MM.1S (cell line): ENCODE measurements at places on chromosomes 4 and X.
A peak's percentile ranks its signal among the peaks of the same experiment; 100 is the strongest.

DNA sequence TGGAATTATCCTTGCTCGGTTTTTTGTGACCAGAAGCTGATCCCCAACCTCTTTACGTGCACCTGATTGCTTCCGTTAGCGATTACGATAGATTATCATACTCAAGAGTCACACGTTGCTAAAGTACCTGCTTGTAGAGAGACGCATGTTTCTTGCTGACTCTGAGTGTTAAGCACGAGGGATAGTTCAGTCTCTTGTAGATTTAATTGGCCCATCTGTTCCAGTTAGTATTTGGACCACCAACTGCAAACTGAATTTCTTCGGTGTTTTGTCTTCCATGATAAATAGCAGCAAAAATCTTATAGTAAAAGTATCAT is 516 bp upstream of the COX18 start:
- no peak for DNase-seq

- no peak for DNase-seq
Observed at GRCh38 chrX:109952050-109952449, 50.9 kb upstream of the TMEM164 start.

DNA sequence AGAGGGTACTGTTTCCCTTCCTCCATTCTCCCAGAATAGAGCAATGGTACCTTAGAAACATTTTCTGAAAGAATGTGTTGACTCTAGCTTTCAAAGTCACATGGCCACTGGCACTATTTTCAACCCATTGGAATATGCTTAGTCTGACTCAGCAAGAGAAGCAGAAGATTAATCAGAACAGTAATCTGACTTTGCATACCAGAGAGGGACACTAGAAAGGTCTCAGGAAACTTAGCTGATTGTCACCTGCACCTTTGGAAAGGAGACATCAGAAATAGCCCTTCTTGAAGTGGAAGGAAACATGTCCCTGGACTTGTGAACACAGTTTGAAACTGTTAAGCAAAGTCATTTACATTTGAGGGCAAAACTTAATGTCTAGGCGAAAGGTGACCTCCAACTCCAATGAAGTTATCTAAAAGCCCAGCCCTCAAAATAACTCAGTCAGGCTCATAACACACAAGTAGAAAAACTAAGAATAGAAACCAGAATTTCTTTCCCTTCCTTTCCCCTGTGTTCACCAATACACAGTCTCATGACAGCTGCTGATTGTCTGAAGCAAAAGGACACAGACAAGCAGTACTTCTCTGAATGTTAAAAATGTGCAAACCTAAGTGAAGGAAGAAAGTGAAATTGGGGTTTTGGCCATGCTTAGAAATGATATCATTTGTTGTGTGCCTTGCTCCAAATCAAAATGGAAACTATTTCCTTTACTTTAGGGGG is 270.8 kb downstream of the GRIA3 start:
- peak; percentile 62 for DNase-seq

DNA sequence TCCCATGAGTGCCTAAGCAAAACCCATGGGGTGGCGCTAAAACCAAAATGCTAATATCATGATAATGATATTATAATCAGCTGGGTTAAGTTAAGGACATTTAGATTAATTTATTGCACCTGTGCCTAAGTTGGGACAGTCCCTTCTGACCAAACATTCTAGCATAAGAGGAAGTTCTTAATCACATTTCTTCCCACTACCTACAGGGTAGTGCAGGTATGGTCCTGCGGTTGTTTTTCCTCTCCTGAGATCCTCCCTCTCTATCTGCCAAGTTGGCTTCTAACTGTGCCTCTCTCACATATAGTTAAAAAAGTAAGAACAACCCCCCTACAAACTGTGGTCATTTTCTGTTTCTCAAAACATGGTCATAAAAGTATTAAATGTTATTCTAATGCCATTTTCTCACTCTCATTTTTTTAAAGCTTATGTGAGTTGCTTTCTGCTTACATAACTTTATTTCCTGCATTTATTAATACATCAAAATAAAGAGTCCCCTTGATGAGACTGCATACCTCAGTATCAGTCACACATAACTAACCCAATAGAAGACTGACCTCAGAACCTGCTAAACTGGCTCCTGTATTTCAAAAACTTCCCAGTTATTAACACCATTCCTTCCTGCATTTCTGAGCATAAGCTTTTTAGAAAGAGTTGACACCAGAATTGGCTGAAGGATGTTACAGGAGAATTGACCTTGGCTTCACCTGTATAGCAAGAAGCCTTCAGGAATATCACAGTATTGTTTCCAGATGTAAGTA is 1332.5 kb downstream of the FSTL5 start:
- DNase-seq = peak; percentile 21

DNA sequence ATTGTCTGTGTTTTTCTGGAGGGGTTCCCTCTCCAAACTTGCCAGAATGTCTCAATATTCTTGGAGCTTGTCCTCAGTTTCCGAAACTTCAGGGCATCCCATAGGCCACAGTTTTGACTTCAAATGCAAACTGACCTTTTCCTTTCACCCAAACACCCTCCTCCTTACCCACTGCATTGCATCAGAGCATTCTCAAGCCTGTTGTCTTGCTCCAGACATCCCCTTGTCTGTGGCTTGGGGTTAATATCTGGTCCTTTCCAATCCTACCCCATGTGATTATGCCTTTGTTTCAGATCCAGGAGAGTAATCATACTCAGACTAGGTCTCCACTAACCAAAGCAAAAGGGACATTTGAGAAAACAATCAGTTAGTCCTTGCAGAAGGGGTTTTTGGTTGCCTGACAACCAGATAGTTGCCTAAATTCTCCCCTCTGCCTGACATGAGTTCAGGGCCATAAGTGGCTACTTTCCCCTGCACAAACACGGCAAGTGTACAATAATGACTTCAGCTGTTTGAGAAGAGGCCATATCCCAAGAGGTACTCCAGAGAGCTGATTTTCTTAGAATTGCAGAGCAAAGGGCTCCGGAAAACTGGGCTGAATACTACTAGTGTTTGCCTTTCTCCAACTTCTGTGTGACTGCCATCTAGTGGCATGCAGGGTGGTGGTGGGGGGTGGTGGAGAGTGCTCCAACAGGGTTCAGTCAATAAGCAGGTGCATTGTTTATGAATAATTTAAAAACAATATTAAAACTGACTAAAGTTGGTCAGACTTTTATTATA is 130.2 kb downstream of the CHRDL1 start:
- DNase-seq = peak; percentile 36

GRCh38 chrX:108412783-108413182 is 25.4 kb downstream of the COL4A6 start:
- DNase-seq = no peak

- DNase-seq = no peak
Observed at GRCh38 chr4:28557755-28558154, 1697.1 kb downstream of the STIM2 start.

GRCh38 chr4:166197166-166197565 is 324.1 kb downstream of the TLL1 start:
- DNase-seq = no peak

DNA sequence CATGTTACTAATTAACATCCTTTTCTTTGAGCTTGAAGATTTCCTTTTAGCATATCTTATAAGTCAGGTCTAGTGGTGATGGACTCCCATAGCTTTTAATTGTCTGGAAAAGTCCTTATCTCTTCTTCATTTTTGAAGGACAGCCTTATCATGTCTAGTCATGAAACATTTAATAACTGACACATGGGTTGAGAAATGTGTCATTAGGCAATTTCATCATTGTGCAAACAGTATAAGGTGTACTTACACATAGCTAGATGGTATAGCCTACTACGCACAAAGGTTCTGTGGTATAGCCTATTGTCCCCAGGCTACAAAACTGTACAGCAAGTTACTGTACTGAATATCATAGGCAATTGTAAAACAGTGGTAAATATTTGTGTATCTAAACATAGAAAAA is 34.5 kb upstream of the ALG13 start:
- no peak for DNase-seq

DNA sequence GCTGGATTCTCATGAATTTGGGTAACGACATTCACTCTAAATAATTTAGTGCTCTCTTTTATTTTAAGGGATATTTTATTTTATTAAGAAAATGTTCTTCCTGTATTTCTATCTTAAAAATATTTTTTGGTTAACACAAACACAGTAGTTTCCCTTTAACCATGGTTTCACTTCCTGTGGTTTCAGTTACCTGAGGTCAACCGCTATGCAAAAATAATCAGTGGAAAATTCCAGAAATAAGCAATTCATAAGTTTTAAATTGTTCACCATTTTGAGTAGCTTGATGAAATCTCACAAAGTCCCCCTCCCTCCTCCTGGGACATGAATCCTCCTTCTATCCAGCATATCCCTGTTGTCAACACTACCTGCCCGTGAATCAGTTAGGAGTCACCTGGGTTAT is 71.4 kb downstream of the GBA3 start:
- peak; percentile 63 for DNase-seq

- no peak for DNase-seq
Observed at GRCh38 chr4:24063731-24064130, 173.9 kb upstream of the PPARGC1A start.

DNA sequence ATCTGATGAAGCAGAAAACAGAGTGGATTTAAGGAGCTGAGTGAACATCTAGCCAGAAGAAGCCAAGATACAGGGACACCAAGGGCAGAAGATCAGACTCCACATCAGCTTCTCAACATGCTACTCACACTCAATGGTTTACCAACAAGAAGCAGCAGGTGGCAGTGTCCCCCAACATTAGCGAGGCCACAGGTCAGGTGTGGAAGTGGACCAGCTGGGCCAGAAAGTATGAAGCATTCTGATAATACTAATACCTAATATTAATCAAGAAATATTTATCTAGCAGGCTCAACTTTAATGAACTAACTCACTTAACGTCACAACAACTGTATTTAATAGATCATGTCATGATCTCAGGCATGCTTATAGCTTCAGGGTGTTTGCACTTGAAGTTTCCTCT is 73.4 kb upstream of the TTC29 start:
- DNase-seq = peak; percentile 67

DNA sequence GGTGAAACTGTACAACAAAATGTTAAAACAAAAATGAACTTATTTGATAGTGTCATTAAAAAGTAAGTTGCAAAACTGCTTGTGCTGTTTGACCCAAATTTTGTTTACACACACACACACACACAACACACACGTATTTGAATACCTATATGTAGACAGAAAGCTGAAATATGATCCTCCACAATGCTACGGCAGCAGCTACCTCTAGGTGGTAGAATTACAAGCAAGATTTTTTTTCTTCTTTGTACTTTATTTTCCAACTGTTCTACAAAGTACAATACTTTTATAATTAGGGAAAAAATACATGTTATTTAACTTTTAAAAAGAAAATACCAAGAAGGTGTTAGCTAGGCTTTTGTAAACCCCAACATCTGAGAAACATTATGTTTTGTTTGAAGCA is 1.2 kb downstream of the CYTL1 start:
- no peak for DNase-seq

DNA sequence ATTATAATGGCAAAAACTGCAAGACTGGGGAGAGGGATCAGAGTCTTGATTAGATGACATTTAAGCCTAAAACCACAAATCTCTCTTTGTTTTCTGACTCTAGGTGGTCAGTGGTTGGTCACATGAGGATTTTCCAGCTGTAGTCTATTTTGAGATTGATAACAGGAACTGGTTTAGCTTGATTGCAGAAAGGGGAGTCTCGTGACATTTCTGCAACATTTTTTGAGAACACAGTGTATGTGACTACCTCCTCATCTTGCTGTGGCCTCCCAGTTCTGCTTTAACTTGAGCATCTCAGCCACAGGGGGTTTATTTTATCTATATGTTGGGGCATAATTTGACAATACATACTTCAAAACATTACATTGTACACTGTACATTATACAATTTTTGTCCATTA is 726.4 kb upstream of the MAGEB2 start:
- DNase-seq = peak; percentile 70

DNA sequence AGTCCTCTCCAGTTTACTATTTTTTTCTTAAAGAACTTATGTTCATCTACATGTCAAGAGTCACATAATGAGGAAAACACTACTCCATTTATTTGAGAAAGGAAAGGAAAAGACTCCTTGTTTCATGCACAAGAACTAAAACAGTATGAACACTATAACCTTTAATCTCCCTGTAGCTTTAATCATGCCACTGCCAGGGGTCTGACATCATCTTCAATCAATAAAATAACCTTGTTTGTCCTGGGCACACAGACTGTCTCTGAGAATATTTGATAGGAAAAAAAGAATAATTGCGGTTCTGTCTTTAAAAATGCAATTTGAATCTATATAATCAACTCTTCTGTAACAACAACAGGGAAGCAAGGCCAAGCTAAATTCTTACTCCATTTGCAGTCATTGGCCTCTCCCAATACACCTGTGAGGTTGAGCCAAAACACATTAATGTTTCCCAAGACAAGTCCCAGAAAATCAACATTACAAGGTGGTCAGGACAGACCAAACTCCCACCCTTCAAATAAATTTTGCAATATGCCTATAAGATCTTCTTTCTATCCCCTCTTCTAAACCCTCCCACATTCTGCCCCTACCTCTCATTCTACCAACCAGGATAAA is 13.2 kb downstream of the AMOT start:
- DNase-seq = no peak
